Hematopoietic multipotent progenitor cell treated with erythropoietin and hydrocortisone succinate and interleukin-3 and kit ligand, for 4 days (in vitro differentiated cells): ENCODE measurements at places on chromosomes 2 and 18.
A peak's percentile ranks its signal among the peaks of the same experiment; 100 is the strongest.

DNA sequence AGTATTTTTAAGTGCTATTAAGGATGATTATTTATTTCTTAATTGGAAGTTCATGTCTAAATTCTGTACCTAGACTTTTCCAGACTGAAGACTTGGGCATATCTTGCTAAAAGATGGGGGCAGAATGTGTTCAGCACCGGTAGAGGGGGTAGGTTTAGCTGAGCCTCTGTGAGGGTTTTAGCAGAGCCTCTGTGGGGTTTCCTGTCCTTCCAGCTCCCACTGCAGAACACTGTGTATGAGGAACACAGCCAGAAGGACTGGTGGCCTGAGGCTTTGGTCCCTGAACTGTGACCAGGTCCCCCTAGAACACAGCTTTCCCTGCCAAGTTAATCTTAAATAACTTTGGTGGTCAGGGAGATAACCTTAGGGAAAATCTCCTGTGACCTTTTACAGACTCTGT is 123.4 kb upstream of the EPC2 start:
- DNase-seq: peak; percentile 29

GRCh38 chr2:170493426-170494097 is 221.6 kb upstream of the SP5 start:
- DNase-seq: no peak

- DNase-seq: no peak
Measured at GRCh38 chr18:66136039-66136438, 385.2 kb downstream of the CDH7 start.

- DNase-seq: peak; percentile 76
Measured at GRCh38 chr2:20443276-20443920, 3.5 kb upstream of the RHOB start.

- no peak for DNase-seq
Measured at GRCh38 chr18:61831071-61831470, 61.7 kb downstream of the RNF152 start.

- no peak for DNase-seq
Measured at GRCh38 chr2:30758191-30758651, 49.0 kb downstream of the CAPN13 start.

DNA sequence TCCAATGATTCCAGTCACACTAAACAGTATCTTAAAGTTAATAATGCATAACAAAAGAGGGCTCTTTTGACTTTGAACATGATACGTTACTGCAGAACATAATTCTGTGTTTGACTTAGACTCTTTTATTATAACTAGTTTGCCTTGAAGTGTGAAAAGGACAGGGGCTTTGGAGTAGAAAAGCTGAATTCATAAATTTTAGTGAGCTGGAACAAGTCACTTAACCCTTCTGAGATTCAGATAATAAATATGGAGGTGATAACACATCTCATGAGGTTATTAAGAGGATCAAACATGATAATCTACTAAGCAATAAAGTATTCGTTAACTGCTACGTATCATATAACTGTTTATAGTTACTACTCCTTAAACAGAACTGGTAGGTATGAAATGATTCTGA is 44.7 kb upstream of the FLACC1 start:
- no peak for DNase-seq

DNA sequence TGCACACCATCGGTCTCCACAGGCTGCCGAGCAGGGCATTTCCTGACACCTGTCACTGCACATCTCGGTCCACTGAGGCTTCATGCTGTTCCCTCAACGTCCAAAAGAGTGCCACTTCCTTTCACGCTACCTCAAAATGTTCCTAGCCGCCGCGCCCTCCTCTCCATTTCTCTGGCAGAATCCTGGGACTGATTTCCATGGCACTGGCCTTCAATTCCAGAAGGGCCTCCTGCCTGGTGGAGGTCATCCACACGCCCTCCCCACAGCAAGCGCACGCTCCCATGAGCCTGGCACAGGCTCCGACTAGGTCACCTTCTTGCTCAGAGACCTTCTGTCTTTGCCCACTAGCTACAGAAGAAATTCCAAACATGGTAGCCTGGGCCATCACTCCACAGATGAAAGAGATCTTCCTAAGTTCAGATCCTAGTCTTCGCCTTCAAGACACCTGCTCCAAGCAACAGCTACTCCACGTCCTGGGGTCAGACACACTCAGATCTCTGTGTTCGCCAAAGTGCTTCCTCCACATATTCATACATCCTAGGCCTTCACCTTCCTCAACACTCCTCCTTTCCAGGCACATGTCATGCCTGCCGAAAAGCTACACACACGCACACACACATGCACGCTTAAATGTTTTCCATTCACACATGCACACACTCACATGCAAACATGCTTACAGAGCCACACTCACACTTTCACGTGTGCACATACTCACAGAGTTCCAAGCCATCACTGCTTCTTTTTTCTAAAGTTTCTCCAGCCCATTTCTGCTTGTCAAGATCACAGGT is 94.0 kb downstream of the PXDN start:
- no peak for DNase-seq

DNA sequence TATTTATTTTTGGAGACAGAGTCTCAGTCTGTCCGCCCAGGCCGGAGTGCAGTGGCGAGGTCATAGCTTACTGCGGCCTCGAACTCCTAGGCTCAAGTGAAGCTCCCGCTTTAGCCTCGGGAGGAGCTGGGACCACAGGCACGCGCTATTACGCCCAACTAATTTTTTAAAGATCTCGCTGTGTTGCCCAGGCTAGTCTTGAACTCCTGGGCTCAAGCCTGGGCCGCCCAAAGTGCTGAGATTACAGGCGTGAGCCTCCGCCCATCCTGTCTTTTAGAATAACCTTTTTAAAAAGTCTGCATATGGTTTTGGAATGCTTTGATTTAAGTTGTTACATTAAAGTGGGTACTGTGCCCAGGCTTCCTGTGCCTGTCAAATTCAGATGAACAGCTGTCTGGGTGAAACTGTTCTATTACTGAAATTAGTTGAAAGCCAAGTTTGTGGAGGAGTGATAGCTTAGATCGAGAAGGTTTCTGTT is 944 bp downstream of the RAB3GAP1 start:
- DNase-seq: peak; percentile 13

GRCh38 chr2:103734911-103735310 is 973.1 kb downstream of the TMEM182 start:
- no peak for DNase-seq

DNA sequence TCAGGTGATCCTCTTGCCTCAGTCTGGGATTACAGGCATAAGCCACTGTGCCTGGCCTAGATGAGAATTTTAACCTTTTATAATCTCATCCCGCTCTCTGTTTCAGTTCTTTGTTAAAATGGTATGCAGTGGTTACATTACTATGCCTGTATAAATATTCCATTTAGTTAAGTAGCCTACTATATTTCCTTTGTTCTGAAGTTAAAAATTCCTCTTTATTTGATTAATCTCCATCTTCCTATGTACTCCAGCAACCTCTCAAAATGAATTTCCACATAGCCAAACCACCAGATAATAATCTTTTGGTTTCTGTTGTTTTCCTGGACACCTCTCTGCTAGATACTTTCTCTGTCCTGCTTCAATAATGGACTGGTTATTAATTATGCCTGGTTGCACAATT is 15.8 kb downstream of the RAB10 start:
- DNase-seq: no peak

- DNase-seq: peak; percentile 13
Measured at GRCh38 chr2:21043744-21044532, at the start of gene APOB. APOB (minus strand) TSS chr2:21044073; CDS start chr2:21043945, 128 bp downstream.

- DNase-seq: peak; percentile 61
Measured at GRCh38 chr18:45282101-45282812, 333.0 kb upstream of the SLC14A2 start.

DNA sequence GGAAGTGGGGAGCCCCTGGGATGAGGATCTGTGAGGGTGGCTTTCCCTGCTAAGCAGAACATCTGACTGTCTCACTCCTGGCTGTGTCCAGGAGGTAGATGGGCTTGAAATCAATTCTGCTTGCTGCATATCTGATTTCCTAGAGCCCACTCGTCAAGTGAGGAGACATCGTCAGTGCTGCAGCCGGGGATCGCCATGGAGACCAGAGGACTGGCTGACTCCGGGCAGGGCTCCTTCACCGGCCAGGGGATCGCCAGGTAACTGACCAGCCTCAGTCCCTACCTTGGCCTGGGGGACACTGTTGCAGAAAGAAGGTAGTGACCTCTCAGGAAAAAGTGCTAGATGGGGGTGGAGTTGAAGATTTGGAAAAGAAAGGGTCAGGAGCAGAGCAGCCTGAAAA is 31.3 kb downstream of the CNGA3 start:
- DNase-seq: no peak

DNA sequence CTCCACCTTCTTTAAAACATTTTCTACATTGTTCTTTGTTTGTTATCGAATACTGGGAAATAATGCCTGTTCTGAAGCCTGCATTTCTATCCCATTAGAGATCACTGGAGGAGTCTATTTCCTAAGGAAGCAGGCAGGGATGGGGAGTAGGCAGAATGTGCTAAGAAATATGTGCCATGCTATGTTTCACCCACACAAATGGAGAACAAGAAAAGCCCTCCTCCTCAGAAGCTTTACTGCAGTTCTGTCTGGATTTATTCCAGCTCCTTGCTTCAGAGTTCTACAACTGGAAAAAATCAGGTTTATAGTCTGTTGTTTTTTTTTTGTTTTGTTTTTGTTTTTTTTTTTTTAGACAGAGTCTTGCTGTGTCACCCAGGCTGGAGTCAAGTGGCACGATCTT is 825.1 kb downstream of the SLC4A3 start:
- no peak for DNase-seq

- no peak for DNase-seq
Measured at GRCh38 chr2:7061450-7061789, 144.2 kb downstream of the RNF144A start.

- DNase-seq: no peak
Measured at GRCh38 chr18:1891641-1892040, 679.7 kb downstream of the METTL4 start.

GRCh38 chr18:11046140-11046539 is 103.2 kb downstream of the PIEZO2 start:
- no peak for DNase-seq
